Stimulated activated CD8-positive, alpha-beta memory T cell treated with anti-CD3 and anti-CD28 coated beads, Interleukin-12 subunit alpha, Interleukin-12 subunit beta, amount 100 ng/mL, for 4 hours (primary cell): ENCODE measurements at places on chromosomes 4 and X.

GRCh38 chr4:118682928-118683327 lies 2.3 kb upstream of the METTL14 start:
- DNase-seq: no peak

GRCh38 chr4:5893004-5893580 lies at the start of gene CRMP1:
CRMP1 (minus strand) TSS chr4:5893086; CDS start chr4:5892969, 117 bp downstream.
- no peak for DNase-seq

- no peak for DNase-seq
Observed at GRCh38 chr4:22237846-22238494, 277.9 kb downstream of the ADGRA3 start.

GRCh38 chr4:28277931-28278330 lies 1417.3 kb downstream of the STIM2 start:
- no peak for DNase-seq

DNA sequence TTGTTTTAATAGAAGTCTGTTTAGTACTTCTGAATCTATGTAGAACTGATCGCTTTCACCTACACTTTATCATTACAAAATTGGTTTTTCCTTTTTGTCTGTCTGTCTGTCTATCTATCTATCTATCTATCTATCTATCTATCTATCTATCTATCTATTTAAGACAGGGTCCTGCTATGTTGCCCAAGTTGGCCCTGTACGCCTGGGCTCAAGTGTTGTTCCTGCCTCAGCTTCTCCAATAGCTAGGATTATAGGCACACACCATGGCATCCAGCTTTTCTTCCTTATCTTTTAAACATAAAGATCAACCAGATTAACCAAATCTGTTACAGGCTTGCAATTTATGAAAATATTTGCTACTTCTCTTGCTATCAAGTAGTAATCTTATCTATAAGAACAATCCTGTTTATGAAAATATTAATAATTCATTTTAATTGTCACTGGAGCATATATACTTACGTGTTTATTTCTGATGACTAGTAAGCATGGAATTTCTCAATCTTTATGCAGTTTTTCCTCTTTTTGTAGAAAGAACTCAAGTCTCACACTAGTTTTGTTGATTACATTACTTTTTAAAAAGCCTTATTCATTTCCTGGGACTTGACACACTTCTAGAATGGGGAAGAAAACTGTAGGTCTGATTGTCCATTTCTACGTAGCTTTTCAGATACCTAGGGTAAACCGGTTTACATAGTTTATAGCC lies 24.5 kb downstream of the KIAA0232 start:
- no peak for DNase-seq
